Left colon (tissue), 2 donors: ENCODE measurements at places on chromosomes 6 and 20.

GRCh38 chr20:62031462-62032092 lies 34.1 kb downstream of the TAF4 start:
- DNase-seq = no peak

GRCh38 chr20:21048841-21049273 lies 57.3 kb downstream of the LINC00237 start:
- no peak for DNase-seq

GRCh38 chr20:11924923-11925322 lies 7.2 kb downstream of the BTBD3 start:
- DNase-seq = no peak

- no peak for DNase-seq
Observed at GRCh38 chr6:36296240-36296639, 26.4 kb downstream of the PNPLA1 start.

GRCh38 chr20:13401596-13401995 lies 180.5 kb downstream of the ISM1 start:
- no peak for DNase-seq
